ENCODE measurements at places on chromosomes 4 and X.
A peak's percentile ranks its signal among the peaks of the same experiment; 100 is the strongest.

- DNase-seq = no peak
These were observed 27.0 kb downstream of the KDM6A start for GRCh38 chrX:44899946-44900345.

DNA sequence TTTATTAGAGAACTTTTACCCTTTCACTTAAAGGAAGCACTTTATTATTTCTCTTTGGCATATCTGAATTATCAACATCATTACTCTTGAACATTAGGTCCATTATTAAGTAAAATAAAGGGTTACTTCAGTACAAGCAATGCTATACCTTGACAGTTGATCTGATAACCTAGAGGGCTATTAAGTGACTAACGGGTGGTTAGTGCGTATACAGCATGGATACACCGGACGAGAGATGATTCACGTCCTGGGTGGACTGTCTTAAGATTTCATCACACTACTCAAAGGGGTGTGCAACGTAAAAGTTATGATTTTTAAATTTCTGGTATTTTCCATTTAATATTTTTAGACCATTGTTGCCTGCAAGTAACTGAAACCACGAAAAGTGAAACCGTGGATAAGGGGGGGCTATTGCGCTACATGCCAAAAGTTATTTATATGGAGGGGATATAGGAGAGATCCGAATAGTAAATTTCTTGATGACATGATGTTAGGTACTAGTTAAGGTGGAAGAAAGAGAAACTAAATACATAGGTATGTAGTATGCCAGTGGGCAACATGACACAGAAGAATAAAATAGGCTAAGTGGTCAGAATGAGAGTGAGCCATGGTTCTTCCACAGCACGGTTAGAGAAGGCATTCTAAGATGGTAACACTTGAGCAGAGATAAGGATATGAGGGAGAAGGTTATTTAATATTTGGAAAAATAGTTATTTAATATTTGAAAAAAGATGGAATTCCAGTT is 230.8 kb upstream of the ANKRD50 start:
- DNase-seq = no peak

- DNase-seq = no peak
These were observed 645.4 kb upstream of the TENM3 start for GRCh38 chr4:181597766-181598165.

- no peak for DNase-seq
These were observed 25.6 kb upstream of the TADA2B start for GRCh38 chr4:7017446-7018048.

- DNase-seq = no peak
These were observed 1380.4 kb downstream of the STIM2 start for GRCh38 chr4:28241021-28241420.

- DNase-seq = no peak
These were observed 1231.3 kb upstream of the PRKX start for GRCh38 chrX:4944767-4945166.

DNA sequence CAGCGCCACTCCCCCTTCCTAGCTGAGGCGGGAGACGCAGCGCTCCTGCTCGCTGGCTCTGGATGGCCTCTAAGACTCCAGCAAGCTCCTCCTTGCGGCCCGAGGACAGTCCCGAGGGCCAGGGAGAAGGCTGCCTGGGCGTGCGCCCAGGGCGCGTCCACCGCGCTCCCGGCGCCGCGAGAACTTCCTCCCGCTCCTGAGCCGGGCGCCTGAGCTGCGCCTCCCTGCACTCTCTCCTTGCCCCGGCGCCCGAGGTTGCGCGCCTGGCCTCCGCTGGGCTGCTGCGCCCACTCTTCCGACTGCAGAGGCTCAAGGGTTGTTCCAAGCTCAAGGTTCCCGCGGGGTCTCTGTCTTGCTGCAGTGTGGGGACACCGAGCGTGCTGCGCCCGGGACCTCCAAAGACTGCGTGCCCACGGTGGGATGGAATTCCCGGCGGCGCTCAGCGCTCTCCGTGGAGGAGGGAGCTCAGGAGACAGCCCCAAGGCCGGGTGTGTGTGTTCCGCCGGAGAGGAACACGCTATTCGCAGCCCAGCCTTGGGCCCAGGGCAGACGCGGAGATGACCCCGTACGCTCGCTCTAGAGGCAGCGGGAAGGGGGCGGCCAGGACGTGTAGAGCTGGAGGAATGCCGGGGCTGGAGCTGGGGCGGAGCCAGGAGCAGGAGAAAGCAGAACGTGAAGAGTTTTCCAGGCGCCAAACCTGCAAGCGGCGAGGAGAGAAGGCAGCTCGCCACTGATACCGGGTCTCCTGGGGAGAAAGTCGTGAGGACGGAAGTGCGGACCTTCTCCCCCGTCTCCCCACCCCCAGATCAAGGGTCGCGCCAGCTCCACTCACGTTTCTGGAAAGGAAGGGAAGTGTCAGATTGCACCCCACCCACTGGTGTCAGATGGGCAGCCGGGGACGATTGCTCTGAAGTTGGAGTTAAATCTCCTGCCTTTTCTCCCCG is at the start of gene ARHGAP6:
ARHGAP6 (minus strand) TSS at position 753 of the 944 bp plus-strand sequence. CDS start 1,092 bp downstream, outside the sequence.
- peak; percentile 43 for DNase-seq

- DNase-seq = no peak
These were observed 20.3 kb downstream of the P2RY8 start for GRCh38 chrX:1516596-1517104.

GRCh38 chrX:56790778-56791177 is 61.7 kb downstream of the NBDY start:
- no peak for DNase-seq

DNA sequence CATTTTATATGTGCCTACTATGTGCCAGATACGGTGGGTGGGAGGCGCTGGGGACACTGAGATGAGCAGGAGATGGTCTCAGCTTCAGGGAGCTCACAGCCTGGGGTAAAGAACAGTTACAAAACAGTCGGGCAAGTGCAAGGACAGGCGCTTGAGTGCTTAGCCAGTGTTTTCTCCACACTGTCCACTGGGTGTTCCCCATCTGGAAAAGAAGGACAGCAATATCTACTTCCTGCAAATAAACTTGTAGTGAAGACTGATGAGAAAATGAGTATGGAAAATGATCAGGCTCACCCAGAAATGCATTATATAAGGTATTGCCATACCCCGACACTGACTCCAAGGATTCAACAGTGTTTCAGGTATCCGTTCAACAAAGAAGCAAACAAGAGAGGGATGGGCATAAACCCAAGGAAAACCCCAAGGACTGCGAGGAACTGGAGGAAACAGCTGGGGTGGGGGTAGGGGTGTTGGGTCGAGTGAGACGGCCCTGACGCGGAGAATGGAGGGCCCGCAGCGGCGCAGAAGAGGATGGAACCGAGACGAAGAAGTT is 835 bp downstream of the TMEM185A start:
- DNase-seq = no peak

DNA sequence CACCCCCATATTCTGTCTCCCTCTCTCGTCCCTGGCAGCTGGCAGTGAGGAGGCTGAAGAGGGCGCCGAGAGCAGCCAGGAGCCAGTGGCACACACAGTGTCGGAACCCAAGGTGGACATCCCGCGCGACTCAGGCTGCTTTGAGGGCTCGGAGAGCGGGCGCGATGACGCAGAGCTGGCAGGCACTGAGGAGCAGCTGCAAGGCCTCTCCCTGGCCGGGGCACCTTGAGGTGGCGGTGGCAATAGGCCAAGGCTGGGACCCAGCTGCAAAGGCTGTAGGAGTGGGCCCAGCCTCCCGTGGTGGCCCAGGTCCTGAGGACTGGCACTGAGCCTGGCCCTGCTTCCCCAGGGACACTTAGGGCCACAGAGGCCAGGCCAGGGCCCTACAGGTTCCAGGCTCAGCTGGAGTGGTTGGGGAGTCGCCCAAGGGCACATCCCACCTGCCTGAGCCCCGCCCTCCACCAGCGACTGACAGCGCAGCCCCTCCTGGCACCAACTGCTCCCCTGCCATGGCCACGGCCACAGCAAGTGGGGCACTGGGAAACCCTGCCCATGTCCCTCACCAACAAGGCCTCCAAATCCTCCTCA is 13.9 kb downstream of the SASH3 start:
- DNase-seq = no peak

DNA sequence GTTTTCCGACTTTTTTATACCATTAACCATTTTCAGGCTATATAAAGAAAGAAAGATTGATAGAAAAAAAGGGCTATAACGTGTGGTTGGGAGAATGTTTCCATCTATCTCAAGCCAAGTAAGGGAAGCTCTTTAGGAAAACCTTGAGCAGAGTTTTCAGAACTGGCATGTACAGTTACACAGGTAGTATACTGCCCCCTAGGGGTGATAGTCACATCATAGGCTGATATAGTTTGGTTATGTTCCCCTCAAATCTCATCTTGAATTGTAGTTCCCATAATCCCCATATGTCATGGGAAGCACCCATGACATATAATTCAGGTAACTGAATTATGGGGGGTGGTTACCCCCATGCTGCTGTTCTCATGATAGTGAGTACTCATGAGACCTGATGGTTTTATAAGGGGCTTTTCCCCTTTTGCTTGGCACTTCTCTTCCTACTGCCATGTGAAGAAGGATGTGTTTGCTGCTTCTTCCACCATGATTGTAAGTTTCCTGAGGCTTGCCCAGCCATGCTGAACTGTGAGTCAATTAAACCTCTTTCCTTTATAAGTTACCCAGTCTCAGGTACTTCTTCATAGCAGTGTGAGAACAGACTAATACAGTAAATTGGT is 186.8 kb downstream of the TMA16 start:
- DNase-seq = peak; percentile 33

GRCh38 chr4:97252615-97253154 is 890.6 kb downstream of the STPG2 start:
- DNase-seq = no peak

GRCh38 chr4:182240161-182241130 is 2.8 kb upstream of the TENM3 start:
- DNase-seq = no peak

GRCh38 chrX:103864886-103865534 is 33.0 kb upstream of the RAB9B start:
- DNase-seq = no peak

DNA sequence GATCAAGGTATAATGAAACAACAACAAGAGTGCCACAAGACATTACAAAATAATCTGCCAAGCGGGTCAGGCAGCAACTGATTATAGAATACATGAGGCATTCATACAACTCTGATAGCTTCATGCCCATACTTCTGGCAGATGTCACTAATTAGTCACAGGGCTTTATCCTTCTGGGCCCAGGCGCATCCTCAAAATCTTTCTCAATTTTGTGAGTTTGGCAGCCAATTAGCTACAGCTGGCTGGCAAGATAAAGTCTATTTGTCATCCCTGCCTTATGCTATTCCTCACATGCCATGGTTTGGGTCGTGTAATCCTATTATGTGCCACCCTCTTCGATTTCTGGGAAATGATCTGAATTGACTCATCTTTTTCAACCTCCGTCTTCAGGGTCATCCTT is 254.3 kb downstream of the PACRGL start:
- no peak for DNase-seq

DNA sequence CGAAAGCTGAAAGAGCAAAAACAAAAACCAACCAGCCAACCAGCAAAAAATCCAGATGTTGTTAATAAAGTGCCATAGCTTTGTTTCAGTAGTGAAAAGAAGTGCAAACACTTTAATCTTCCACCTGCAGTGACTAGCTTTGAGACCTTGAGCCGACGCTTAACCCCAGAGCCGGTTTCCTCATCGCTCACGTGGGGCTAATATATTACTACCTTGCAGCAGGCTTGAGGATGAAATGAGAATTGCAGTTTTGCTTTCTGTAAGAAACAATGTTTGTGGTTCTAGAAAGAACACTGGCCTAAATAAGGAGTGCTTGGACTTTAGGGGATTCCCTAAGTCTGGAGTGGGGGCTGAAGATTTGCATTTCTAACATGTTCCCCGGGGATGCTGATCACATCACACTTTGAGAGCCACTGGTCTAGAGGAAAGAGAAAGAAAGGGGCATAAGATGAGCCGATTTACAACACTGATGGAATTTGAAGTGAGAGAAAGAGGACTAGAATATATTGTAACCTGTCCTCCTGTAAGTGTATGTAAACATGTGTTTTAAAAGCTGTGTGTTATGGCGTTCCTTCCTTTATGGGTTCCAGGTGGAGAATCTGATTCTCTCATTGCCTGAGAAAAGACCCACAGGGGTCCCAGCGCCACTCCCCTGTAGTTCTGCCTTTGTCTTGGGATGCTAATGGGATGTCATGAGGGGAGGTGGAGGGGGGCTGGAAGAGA is 1.4 kb downstream of the FGF2 start:
- DNase-seq = peak; percentile 77

DNA sequence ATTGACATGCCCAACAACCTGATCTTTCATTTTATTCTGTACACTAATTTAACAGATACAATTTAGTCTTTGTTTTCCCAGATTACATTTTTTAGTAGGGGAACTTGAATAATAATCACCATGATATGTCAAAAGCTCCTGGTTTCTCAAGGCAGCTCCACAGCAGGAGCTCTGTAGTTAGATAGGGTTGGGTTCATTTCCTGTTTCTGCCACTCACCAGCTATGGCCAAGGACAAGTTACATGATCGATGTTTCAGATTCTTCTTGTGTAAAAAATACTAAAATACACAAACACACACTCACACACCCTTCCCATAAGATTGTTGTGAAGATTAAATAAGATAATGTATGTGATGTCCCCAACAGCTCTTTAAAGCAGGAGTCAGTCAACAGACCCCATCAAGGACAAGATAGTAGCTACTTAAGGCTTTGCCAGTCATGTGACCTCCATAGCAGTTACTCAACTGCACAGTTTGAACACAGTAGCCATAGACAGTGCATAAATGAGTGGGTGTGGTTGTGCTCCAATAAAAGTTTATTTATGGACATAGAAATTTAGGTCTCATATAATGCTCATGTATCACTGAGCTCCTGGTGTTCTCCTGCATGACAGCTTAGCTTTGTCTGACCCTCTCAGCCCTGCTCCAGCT is 18.4 kb downstream of the GUCY1A1 start:
- DNase-seq = no peak

DNA sequence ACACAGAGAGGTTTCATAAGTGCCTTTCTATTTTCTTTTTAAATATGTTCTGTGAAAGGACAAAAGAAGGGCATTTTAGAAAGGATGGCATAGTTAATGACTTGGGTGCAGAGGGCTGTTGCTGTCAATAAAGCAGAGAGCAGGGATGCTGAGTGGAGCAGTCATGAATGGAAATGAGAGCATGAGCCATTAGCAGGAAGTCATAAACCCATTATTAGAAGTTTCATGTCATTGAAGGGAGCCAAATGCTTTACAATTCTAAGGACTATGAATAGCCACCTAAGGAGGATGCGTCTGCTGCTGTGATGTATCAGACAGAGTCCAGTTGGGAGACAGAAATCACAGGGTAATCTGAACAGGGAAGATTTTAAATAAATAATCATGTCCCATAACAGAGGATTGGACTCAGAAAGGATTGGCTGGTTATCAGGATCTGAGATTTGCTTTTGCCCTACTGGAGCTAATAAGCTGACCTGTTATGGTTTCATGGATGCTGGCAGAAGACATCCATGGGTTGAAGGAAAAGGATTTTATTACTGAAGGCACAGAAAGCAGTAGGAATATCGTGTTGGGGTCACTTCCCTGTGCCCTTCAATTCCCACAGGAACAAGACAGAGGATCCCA is 47.5 kb upstream of the WDR19 start:
- DNase-seq = no peak

- DNase-seq = no peak
These were observed 10.6 kb upstream of the SHOX start for GRCh38 chrX:619812-620531.
